ENCODE measurements at places on chromosomes 4 and X.

- no peak for DNase-seq
Observed at GRCh38 chr4:23630110-23630509, 259.7 kb downstream of the PPARGC1A start.

GRCh38 chr4:132642016-132642817 lies 506.9 kb upstream of the PCDH10 start:
- DNase-seq: no peak

DNA sequence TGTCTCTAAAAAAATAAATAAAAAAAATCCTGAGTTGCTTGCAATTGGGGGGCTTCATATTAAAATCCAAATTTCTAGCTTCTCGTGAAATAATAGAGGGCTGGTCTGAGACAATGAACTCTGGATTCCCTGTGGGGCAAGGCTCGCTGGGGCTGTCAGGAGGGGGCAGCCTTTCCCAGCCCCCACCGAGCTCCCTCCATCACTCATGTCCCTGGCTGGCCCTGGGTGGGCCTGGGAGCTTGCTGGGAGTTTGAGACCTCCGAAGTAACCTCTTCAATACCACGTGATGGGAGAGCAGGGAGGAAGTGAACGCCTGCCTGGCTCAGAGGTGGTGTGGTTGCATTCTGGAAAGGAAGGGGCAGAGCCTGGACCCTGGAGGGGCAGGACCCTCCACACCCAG lies 54.0 kb upstream of the AFAP1 start:
- DNase-seq: no peak

- no peak for DNase-seq
Observed at GRCh38 chr4:94722748-94723147, 35.0 kb upstream of the BMPR1B start.

DNA sequence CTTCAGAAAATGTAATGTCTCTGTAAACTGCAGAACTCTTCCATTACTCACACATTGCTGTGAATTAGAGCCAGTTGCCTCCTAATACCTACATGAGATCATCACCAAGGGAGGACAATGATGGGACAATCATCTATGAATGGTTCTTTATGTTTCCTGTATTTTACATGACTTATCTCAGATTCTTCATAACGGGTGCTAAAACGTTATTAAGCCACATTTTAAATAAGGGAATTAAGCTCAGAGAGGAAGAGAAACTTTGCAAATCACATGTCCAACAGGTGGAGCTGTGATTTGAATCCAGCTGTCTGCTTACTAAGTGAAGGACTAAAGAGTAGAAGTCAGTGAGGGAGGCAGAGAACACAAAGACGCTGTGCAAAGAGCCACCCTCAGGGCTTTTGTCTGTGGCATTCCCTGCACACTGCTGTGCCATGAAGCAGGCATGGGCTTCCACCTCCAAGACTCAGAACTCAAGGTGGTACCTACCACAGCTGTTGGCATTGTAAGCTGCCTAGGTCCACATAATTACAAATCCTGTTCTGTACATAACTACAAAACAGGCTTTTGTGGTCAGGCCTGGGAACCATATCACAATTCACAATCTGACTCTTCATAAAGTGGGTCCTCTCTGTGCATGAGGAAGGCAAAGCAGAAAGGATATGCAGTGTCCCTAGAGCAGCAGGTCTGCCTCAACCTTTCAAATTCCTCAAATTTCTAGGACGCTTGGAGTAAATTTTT lies 12.8 kb downstream of the TBC1D9 start:
- DNase-seq: no peak

DNA sequence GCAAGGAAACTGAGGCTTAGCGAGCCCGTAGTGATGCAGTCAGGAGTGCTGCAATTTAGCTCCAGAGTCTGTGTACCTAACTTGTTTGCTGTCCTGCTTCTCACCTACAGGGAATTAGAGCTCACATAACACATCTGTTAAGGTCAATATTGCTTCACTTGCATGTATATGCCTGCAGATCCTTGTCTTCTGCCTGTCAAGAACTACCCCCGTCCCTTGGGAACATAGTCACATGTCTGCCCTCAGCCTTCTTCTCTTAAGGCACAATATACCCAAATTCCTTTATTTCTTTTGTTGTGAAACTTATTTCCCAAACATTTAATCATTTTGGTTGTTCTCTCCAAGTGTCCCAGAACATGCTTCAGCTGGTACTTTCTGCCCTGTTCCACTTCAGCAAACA lies 103.3 kb upstream of the LEF1 start:
- DNase-seq: no peak

- no peak for DNase-seq
Observed at GRCh38 chr4:74244049-74244448, 64.2 kb upstream of the EPGN start.

DNA sequence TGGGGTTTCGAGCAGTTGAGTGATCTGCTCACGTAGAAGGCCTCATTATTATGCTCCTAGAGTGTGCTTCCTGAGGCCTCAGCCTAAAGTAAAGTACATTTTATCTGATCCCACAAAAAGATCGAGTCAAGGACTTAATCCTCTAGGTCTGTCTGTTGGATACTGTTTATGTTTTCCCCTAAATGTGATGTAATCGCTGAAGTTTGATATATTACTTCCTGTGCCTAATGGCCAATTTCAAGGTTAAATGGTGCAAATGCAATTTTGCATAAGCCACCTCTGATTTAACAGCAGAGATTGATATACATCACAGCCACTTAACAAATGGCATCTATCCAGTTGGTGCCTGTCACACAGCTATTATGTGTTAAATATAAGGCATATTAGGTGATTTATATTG lies 19.4 kb upstream of the SERTM2 start:
- no peak for DNase-seq

- no peak for DNase-seq
Observed at GRCh38 chr4:88919056-88919455, 137.9 kb downstream of the FAM13A start.

GRCh38 chr4:101000496-101000895 lies 346.8 kb downstream of the PPP3CA start:
- no peak for DNase-seq

GRCh38 chrX:24221872-24222271 lies 72.3 kb downstream of the ZFX start:
- no peak for DNase-seq

DNA sequence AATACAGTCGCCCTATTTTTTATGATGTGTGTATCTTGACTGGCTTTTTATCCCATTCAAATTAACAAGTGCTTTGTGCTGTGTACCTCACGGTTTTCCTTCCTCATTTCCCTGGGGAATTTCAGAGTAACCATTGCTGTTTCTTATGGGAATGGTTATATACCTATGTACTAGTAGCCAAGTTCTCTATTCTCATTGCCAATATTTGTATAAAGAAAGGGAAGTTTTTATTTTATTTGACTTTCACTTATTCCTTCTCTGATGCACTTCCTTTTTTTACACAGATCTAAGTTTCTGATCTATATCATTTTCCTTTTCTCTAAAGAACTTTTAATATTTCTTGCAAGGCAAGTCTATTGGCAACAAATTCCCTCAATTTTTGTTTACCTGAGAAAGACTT lies 181.3 kb downstream of the SOWAHB start:
- no peak for DNase-seq

DNA sequence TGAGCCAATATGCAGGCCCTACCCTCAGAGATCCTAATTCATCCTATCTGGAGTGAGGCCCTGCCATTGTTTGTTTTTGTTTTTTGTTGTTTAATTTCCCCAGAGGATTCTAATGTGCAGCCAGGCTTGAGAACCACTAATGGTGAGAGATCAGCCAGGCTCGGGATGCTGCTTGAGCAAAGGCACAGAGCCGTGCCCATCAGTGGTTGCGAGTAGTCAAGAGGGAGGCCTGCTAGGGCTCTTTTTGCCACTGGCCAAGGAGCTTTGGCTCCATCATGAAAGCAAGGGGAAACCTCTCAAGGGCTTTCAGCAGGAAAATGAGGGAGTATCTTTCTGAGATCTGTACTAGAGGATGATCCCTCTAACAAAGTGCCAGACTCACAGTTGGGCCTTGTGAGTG lies 2.7 kb downstream of the TCEANC start:
- DNase-seq: no peak

GRCh38 chrX:14050709-14051108 lies 21.0 kb upstream of the GEMIN8 start:
- no peak for DNase-seq

DNA sequence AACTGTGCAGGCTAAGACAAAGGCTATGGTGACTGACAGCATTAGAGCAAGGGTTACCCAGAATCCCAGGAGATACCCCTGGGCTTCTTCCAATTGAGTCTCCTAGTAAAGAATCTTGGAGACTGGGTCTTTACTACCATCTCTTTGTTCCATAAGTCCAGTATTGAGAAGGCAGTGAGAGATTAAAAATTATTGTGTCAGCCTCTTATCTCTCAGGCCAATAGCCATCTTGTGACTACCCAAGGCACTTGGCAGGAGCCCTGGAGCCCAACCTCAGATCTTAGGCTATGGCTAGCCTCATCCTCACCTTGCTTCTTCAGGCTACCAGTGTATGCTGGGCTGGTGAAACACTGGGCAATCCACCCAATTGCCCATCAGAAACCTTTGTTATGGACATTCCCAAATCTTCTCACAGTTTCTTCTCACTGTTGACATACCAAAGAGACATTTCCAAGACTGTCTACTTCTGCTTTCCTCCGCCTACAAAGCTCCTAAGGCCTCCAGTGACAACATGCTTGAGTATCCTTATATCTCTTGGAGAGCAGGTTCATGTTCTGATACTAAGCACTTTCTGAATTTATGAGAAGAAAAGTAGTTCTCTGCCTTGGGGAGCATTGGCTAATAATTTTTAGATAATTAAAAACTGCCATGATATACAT lies 76.3 kb upstream of the STIM2 start:
- no peak for DNase-seq

- DNase-seq: no peak
Observed at GRCh38 chrX:13142891-13143290, 98.5 kb upstream of the FAM9C start.

DNA sequence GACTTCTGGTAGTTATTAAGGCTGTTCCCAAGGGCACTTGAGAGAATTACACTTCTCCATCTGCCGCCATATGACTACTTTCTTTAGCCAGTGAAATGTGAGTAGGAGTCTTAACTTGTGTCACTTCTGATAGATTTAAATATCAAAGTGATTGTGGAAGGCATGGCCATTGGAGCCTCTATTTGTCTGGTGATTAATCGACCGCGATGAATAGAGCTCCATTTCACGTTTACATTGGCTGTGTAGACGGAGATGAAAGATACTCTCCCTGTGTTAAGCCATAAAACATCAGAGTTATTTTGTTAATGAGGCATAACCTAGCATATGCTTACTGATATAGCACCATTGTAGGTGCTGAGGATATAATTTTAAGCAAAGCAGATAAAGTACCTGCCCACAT lies 852.4 kb downstream of the CCSER1 start:
- DNase-seq: no peak
